ENCODE measurements at places on chromosomes 12 and 14.

DNA sequence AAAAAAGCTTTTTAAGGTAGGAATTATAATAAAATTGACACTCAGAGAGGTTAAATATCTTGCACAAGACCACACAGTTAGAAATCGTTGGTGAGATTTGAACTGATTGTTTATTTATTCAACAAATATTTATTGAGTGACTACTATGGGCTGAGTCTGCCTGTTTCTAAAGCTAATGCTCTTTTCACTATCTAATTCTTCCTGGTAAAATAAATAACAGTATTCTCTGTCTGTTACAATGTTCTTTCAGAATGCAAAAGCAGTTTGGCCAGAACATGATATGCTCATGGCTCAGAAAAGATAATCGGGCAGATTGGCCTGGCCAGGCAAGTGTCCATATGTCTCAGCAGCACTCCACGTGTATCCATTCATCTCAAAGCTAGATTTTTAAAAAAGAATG is 82.0 kb downstream of the BTG1 start:
- no peak for DNase-seq

DNA sequence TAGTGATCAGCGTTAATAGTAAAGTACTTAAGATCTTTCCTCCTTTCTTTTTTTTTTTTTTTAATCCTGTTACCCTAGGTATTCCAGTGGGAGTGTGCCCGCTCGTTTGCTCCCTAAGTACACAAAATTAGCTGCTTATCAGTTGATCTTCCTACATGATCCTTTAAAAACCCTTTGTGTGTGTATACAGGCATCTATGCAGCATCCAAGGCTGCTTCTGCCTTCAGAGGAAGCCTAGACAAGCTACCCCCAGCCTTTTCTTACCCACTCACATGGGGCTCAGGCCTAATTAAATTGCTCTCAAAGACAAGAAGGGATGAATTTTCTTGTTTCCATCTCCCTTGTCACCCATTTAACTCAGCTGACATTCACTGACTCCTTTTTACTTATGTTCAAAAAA is 343.4 kb upstream of the LMO3 start:
- no peak for DNase-seq

DNA sequence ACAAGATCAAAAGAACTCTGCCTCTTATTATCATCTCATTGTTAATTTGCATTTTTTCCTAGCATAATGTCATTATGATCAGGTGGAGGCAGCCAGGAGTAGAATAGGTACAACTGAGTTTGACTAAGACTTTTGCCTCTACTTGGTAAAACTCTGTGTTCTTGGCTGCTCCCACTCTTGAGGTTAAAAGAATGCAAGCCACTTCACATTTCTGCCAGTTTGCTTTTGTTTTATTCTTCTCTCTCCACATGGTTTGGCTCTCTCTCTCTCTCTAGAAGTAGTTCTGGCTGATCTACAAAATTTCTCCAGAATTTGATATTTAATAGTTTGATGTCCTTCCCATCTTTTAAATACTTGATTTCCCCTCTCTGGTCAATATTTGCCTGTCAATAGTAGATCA is 170.7 kb upstream of the E2F7 start:
- no peak for DNase-seq

- peak; percentile 54 for DNase-seq
Observed at GRCh38 chr12:6826734-6827436, 1.3 kb upstream of the P3H3 start.

- no peak for DNase-seq
Observed at GRCh38 chr12:61554268-61555008, 705.8 kb upstream of the USP15 start.

- no peak for DNase-seq
Observed at GRCh38 chr14:63394841-63395240, 76.1 kb upstream of the GPHB5 start.

- no peak for DNase-seq
Observed at GRCh38 chr14:89621791-89622638, 205.0 kb upstream of the FOXN3 start.

DNA sequence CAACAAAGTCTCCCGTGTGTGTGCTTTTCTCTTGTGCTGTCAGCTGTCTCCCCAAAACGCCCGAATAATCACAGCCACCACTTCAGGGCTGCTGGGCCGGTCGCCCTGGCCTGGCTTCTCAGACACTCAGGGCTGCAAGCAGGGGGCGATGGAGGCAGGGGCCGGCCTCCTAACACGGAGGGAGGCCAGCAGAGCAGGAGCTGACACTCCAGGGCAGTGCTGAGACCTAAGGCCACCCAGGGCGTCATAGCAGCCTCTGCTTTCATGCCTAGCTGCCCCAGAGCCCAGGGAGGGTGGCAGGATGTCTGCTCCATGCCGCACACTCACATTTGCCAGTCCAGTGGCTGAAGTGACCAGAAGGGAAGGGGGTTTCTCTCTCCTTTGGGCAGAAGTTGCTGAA is 25.6 kb downstream of the STX2 start:
- DNase-seq = no peak

- no peak for DNase-seq
Observed at GRCh38 chr14:80942191-80942600, 658 bp upstream of the CEP128 start.

GRCh38 chr14:34604995-34605394 is 25.0 kb downstream of the SNX6 start:
- DNase-seq = no peak

DNA sequence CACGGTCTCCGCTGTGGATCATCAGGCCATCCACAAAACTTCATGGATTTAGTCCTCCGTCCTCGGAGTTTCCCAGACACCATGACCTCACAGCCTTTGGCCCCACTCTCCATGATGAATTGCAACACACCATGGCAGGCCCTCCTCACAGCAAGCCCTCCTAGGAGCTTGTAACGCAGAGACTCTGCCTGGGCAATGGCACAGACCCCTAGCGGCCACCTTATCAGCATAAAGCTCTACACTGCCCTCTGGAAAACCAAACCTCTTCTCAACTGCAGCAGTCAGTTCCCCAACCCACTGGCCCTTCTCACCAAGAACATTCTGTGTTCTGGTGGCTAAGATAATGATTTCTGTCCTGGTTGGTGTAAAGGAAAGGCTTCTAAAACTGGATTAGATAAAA is 238.4 kb upstream of the USP15 start:
- no peak for DNase-seq

GRCh38 chr12:76518699-76519098 is 40.9 kb downstream of the OSBPL8 start:
- no peak for DNase-seq

GRCh38 chr12:93838193-93838592 is 161.0 kb downstream of the CRADD start:
- DNase-seq = no peak

GRCh38 chr14:86055512-86056075 is 525.6 kb downstream of the FLRT2 start:
- no peak for DNase-seq

- no peak for DNase-seq
Observed at GRCh38 chr12:52321418-52321817, 220 bp upstream of the KRT83 start.

- DNase-seq = no peak
Observed at GRCh38 chr14:26577711-26578110, 20.1 kb downstream of the NOVA1 start.

DNA sequence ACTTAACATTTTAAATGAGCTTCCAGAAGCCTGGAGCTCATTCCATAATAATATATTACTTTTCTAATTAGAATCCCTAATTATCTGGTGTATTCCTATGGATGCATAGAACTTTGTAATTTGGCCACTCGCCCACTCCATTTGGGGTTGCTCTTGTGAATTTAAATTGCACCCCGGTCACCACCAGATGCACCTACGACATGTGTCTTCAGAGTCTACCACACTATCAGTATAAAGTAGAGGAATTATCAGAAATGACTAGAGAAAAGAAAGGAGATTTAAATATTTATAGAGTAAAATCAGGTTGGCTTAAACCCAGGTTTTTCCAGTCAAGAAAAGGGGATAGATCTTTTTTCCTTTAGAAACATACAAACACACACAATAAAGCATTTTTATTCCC is 145.8 kb upstream of the DCN start:
- DNase-seq = no peak

- DNase-seq = no peak
Observed at GRCh38 chr12:52235001-52235764, 2.1 kb downstream of the KRT7 start.

- no peak for DNase-seq
Observed at GRCh38 chr12:110530511-110530910, 28.4 kb downstream of the RAD9B start.

- DNase-seq = no peak
Observed at GRCh38 chr12:11752403-11753149, 103.1 kb downstream of the ETV6 start.

GRCh38 chr14:75662966-75663365 is 1.9 kb downstream of the TTLL5 start:
- no peak for DNase-seq

DNA sequence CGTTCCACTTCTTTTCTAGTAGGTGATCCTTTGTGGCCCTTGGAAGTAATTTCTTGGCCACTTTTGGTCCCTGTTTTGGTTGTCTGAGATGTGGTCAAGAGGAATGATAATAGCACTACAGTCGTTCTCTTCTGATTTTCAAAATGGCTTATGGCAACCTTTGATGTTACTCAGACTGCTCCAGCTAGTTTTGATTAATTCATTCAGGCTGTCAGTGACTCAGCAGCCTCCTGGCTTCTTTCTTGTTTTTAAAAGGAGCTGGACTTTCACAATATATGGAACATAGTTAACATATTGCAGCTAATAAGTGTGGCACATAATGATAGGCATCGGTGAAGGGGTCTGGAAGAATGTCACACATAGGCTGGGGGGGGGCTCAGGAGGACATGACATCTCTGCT is 47.3 kb downstream of the WDR20 start:
- DNase-seq = no peak

GRCh38 chr14:55329999-55330710 is 58.9 kb downstream of the FBXO34 start:
- no peak for DNase-seq

DNA sequence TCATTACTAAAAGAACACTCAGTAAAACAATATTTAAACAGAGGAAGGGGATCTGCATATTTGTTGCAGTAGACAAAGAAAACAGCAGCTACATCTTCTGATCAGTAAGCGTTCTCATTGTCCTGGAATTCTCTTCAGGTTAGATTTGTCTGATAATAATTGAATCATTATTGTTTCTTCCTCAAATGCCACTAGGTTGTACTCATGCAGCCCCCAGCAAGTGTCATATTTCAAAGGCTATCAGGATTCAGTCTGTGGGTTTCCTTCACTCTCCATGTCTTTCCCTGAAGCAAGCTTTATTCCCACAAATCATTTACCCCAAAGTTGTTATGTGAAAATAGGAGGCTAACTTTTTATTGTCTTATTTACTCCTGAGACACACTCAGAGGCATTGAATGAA is 14.7 kb downstream of the PIK3C2G start:
- DNase-seq = no peak

DNA sequence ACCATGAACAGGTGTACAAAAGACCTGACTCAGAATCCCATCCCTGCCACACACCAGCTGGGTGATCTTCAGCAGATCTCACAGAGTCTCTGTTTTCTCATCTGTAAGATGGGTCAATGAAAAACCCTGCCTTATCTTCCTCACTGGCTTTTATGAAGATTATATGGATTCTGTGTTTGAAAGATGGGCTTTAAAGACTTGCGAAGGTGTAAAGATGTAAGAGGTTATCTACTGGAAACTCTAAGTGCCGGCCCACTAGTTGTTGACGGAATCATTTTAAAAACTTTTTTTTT is 15.3 kb upstream of the ANKRD33 start:
- DNase-seq = no peak

- DNase-seq = no peak
Observed at GRCh38 chr12:47268501-47269454, 189.0 kb upstream of the AMIGO2 start.

DNA sequence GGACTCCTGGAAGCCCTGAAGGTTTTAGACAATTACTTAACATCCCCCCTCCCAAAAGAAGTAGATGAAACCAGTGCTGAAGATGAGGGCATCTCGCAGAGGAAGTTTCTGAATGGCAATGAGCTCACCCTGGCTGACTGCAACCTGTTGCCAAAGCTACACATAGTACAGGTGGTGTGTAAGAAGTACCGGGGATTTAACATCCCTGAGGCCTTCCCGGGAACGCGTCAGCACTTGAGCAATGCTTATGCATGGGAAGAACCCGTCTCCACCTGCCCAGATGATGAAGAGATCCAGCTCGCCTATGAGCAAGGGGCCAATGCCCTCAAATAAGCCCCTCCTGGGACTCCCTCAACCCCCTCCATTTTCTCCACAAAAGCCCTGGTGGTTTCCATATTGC is 10.6 kb upstream of the SPPL3 start:
- no peak for DNase-seq

DNA sequence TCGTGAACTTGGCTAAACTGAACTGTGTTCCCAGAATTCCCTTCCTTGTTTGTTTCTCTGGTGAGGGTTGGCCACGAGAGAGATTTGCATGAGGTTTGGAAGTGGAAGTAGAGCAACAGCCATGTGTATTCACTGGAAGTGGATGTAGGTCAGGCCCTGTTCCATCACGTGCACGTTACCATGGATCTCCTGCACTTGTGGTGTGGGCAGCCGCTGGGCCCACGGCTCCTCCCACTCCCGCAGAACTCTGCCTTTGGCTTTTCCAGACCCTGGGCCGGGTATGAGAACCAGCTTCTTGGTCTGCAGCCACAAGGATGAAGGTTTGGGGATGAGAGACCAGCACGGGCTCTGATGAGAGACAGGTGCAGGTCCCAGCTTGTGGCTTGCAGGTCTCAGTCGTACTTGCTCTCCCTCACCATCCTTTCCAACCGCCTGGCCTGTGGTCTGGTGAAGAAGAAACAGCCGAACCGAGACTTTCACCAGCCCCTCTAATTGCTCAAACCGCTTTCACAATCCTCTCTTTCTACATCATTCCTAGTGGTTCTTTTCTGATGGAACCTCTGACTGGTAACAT is 94.9 kb downstream of the DUSP16 start:
- no peak for DNase-seq

DNA sequence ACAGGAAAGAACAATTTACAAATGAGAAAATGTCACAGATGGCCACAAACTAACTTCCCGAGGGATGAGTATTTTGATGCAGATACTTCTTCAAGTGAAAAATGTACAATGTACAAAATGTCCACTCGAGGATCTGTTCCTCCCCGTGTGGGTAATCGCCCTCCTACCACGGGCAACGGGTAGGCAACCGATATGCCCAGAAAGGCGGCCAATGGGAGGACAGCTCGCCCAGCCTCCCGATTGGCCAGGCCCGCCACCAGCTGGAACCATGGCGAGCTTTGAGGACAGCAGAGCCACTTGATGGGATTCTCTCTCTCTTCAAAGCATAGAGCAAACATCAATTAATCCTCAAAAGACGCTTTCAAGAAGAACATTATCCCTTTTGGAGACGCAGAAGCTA is 42.3 kb downstream of the DPF3 start:
- DNase-seq = no peak

DNA sequence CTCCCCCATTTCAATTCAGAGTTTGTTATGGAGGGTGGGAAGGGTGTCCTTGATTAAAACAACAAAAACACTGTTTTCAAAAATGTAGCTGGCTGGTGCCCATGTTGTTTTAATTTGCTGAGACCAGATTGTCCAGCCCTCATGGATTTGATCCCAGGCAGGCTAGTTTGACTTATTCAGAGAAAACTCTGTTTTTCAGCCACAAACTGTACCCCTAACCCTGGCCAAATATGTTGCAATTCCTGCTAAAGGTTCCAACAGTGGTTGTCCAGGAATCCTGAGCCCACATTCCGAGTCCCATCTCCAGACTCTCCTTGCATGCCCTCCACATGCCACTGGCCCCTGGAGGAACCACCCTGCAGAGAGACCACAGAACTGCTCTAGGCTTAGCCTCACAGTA is 36.0 kb downstream of the MAP1LC3B2 start:
- DNase-seq = no peak
